Stimulated activated CD4-positive, alpha-beta T cell treated with anti-CD3 and anti-CD28 coated beads, Interleukin-1b, Interleukin-23, amount 100 ng/mL, for 1 hour (primary cell): ENCODE measurements at places on chromosomes 2 and 18.

- no peak for DNase-seq
Observed at GRCh38 chr2:9639000-9639602, 8.3 kb upstream of the YWHAQ start.

DNA sequence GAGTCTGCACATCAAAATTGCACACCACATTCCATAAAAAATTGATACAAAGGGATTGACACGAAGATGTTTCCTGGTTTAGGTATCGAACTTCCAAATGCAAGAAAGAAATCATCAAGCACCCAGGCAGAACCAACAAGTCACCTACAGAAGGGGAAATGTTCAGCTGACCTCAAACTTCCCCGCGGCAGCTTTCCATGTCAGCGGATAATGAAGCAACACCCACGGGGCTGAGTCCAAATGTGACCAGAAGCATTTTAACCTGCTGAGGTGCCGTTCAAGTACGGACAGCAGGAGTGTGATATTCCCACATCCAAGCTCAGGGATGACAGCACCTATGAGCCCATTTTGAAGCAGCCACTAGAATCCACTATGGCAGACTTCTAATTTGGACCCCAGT is 124.9 kb downstream of the GALNT14 start:
- no peak for DNase-seq

- DNase-seq, result no peak
Observed at GRCh38 chr2:43531251-43531650, 64.6 kb downstream of the THADA start.

DNA sequence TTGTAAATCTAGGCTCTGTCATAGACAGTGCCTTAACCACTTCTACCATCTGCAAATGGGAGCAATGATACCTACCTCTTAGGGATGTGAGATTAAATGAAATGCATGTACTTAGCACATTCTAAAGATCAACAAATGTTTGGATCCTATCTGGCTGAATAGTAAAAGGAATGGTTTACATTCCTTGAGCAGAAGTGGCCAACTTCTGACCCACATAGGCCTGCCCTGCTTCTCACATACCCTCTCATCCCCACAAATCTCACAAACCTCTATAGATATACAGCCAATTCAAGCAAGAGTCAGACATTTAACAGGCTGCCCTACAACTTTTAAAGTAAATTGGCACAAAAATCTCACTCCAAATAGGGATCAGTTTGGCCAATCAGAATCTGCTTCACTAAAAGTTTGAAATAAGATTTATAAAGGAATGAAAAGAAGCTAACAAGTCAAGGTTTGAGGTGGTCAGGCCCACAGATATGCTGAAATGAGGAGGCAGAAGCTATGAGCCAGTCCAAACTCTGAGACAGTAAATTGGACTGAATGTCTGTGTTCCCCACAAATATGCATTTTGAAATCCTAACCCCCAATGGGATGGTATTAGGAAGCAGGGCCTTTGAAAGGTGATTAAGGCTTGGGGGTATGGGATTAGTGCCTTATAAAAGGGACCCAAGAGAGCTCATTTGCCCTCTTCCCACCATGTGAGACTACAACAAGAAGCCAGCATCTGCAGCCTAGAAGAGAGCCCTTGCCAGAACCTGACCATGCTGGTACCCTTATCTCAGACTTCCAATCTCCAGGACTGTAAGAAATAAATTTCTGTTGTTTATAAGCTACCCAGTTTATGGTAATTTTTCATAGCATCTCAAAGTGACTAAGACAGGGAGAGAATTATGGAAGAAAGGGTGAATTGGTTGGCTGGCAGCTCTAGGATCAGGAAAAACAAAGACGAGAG is 227.8 kb upstream of the RBMS1 start:
- no peak for DNase-seq

DNA sequence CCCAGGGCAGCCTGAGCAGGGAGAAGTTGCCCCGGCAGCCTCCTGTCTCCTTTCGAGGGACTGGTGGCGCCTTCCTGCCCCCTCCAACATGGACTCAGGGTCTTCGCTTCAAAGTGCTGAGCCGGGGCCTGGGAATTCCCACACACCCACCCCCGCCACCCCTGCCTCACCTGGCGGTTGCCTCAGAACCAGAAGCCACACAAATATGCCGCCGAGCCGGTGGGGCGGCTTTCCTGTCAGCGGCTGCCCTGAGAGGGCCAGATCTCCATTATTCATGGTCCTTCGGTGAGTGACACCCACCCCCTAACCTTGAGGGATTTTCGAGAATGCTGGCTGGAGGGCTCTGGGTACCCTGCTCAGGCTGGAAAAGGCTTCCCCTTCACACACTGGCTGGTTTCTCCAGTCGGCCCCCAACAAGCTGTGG is 71.7 kb downstream of the SMAD7 start:
- DNase-seq, result no peak

DNA sequence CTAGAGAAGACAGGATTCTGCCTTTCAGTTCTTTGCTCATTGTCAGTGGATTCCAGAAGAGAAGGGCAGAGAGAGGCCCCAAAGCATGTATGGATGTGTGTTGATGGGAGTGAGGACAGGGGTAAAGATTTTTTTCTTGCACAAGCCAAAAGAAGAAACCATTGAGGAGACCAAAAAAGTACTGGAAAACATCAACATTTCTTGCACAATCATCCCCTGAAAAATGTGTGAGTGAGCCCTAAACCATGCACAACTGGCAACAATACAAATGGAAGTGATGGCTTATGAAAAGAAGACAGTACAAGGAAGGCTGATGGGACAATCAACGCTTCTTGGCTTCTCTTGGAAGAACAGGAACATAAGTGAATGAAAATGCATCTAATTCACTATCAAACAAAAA is 5.6 kb upstream of the SMAD7 start:
- no peak for DNase-seq

GRCh38 chr2:230944757-230945372 is 19.8 kb upstream of the GPR55 start:
- DNase-seq, result no peak

GRCh38 chr2:54614819-54615218 is 108.6 kb upstream of the EML6 start:
- no peak for DNase-seq

- DNase-seq, result no peak
Observed at GRCh38 chr18:26978812-26979341, 113.4 kb upstream of the AQP4 start.

DNA sequence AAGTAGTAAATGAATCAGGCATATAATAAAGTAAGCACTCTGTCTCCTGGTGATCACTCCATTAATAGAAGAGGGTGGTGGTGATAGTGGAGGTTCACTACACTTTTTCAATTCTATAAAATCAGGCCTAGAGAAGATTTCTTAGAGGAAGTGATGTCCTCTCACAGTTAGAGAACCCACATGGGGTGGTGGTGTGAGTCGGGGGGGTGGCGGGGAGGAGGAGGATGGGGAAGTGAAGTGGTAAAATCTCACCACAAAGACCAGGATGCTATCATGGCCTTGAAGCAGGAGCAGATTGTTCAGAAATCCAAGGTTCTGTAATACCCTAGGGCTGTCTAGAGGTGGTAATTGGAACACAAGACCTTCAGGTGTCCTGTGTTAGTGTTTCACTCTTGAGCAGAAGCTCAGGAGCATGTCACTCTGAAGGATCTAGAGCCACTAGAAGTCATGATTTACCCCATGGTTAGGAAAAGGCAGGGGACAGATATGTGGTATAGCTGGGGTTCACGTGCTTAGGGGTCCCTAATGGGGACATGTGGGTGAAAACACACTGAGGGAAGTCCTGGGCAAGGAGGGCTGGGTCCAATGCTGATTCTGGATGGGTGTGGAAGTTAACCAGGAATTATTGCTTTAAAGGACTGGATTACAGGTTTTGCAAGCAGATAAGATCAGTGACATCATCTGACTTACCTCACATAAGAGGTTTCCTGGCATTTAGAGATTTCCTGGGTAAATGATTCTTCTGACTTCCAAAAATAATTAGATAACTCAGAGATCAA is 31.0 kb downstream of the RNF125 start:
- no peak for DNase-seq

DNA sequence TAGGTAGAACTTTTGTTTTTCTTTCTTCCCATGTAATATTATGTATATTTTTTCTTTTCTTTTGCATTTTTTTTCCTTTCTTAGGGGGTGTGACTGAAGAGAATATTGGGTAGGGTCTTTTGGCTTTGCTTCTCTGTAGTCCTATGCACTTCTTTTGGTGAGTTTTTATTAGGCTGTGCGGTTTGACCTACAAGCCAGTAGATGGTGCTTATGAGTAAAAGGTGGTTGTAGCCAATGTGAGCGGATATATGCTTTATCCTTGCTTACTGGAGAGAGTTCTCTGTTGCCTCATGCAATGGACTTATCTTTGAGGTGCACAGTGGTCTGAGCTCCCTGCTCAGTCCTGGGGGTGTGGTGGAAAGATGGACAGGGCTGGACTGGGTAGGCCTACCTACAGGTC is 52.7 kb downstream of the DSEL start:
- DNase-seq, result no peak

GRCh38 chr2:54143780-54144179 is 28.4 kb downstream of the ACYP2 start:
- DNase-seq, result no peak

DNA sequence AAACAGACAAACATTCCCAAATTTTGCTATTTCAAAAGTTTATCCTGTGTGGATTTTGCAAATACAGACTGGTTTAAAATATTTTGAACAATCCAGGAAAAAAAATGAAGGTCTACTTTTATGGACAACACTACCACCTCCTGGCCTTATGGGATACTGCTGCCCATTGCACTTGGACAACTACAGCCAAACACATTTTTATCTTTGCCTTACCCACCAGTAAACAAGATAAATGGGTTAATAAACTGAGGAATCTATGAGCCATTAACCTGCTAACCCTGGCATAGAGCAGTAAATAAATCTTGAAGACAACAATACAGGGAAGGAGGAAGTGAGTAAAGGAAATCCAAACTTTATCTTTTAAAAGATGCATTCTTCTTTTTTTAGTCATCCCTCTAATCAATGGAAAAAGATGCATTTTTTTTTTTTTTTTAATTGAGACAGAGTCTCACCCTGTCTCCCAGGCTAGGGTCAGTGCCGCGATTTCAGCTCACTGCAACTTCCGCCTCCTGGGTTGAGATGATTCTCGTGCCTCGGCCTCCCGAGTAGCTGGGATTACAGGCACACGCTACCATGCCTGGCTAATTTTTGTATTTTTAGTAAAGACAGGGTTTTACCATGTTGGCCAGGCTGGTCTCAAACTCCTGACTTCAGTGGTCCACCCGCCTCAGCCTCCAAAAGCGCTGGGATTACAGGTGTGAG is 2.1 kb upstream of the SPIRE1 start:
- no peak for DNase-seq

DNA sequence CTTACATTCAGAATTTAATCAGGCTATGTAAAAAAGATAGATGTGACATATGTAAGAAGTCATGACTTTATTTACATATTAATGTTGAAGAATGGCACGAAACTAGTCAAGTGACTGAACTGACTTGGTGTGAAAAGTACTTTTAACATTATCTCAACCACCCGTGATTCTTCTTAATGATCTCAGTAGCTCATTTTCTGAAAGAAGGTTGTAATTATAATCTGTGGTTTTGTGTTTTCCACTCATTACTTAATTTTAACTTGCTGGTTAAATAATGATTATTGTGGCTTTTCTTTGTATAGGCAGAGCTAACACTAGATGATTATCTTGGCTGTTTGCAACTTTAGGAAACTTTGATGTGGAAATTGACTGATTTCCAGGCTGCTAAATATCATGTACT is 18.5 kb downstream of the KCNJ13 start:
- no peak for DNase-seq

GRCh38 chr2:10992023-10992791 is 80.5 kb downstream of the KCNF1 start:
- DNase-seq, result no peak

GRCh38 chr2:63853527-63854310 is 12.0 kb downstream of the UGP2 start:
- no peak for DNase-seq

DNA sequence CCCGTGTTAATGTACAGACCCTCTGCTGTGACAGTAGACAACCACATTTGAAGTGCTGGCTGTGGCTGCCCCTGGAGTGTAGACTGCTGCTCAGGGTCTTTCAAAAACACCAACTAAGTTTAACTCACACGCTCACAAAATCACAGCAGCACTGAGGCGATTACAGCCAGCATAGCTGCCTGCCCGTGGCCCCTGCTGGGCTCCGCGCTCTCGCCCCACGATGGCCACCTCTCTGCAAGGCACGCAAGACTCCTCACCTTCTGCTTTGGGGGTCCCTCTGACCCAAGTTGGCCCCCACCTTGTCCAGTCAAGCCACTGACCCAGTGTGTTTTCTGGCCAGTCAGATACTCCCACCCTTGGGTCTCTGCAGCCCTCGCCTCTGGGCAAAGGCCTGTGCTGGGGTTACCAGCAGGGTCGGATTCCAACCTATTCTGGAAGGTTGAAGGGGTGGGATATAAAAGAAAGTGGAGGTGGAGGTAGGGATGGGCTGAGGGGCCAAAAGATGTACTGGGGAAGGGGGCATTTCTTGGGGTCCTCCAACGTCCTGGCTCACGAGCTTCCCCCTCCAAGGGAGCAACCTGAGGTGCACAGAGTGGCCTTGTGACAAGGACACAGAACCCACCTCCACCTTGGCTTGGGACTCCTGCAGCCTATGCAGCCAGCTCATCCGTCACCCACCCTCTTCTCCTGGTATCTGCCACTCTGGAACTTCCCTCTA is 2.9 kb upstream of the B3GNT7 start:
- no peak for DNase-seq

GRCh38 chr18:9701609-9702349 is 6.3 kb upstream of the RAB31 start:
- no peak for DNase-seq

DNA sequence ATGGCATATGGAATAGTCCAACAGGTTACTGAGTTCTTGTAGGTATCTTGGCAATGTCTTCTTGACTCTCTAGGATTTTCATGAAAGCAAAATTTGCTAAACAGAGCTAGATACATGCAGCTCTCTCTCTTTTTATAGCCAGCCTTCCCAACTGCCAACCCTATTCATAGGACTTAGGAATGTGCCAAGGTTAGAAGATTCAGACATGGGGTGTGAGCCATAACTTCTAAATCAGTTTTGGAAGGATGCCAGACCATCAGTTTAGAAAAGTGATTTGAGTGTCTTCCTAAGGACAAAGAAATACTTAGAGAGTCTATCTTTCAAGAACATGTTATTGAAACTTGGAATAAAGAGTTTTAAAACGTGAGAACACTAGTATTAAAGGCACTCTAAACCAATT is 619.5 kb upstream of the FANCL start:
- DNase-seq, result no peak

GRCh38 chr18:22275706-22276333 is 106.4 kb downstream of the GATA6 start:
- DNase-seq, result no peak

- no peak for DNase-seq
Observed at GRCh38 chr18:44733754-44734465, 53.2 kb downstream of the SETBP1 start.

DNA sequence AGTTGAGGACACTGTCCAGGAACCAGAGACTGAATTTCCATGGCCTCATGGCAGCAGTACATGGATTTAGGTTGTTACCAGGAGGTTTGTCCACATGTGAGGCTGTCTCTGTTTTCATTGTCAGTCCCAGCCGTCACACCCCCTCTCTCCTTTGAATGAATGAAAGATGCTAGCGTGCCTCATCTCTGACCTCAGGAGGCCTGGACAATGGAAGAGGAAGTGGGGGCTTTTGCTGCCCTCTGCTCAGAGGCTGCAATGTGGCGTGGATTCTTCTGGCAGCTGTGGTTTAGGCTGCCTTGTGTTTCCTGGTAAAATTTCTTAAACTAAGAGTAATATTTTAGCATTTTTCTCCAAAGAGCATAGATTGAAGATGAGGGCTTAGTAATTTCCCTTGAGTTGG is 47.5 kb downstream of the RAB31 start:
- no peak for DNase-seq

GRCh38 chr2:17813010-17813741 is 3.1 kb upstream of the MSGN1 start:
- DNase-seq, result no peak
